ENCODE measurements at places on chromosomes 3 and 15.

DNA sequence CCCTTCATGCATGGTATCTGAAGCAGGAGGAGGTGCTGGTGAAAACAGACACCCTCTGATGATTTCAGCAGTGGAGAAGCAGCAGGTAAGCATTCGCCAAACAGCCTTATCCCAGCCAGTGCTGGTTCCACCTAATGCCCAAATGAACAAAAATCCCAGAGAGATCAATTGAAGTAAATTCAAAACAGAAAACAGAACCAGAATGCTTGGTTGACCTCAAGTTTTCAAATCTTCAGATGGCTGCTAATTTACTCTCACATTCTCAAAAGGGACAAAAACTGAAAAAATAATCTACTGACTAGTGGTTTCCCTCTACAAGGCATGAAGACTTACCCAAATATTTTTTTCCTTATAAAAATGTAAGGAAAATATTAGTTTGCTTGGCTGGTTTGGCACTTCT, 87.0 kb upstream of the MYO5C start:
- DNase-seq: no peak

DNA sequence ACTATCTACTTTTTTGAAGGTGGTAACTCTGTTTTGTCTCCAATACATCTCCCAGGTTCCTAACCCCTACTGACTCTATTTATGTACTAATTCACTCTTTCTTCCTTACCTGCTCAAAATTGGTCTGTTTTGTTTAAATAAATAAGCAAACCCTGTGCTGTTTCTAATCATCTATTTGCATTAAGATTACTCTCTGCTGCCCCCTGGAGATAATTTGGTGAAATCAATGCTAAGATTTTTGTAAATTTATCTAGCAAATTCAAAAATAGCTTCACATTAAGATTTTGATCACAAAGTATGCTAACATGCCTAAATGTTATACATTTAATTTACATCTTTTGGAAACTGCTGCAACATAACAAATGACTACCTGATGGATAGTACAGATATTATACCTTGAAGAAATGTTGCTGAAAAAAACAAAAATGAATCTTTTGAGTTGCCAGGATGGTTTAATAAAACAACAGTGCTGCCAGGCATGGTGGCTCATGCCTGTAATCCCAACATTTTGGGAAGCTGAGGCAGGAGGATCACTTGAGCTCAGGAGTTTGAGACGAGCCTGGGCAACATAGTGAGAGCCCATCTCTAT, 4.4 kb upstream of the CD200R1 start:
- DNase-seq: no peak

DNA sequence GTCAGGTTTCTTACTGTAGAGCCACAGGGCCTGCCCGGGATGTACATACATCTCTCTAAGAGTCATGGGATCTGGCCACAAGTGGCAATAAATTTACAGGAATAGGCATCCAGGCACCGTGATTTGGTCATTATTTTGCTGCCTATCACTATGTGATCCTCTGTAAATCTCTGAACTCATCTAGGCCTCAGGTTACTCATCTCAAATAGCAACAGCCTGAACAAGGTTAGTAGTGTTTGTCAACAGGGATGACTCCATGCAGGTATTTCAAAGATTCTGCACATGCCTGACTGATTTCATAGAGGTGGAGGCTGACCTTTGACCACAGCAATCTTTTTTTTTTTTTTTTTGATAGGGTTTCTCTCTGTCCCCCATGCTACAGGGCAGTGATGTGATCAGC, 88.8 kb upstream of the TBL1XR1 start:
- DNase-seq: no peak

DNA sequence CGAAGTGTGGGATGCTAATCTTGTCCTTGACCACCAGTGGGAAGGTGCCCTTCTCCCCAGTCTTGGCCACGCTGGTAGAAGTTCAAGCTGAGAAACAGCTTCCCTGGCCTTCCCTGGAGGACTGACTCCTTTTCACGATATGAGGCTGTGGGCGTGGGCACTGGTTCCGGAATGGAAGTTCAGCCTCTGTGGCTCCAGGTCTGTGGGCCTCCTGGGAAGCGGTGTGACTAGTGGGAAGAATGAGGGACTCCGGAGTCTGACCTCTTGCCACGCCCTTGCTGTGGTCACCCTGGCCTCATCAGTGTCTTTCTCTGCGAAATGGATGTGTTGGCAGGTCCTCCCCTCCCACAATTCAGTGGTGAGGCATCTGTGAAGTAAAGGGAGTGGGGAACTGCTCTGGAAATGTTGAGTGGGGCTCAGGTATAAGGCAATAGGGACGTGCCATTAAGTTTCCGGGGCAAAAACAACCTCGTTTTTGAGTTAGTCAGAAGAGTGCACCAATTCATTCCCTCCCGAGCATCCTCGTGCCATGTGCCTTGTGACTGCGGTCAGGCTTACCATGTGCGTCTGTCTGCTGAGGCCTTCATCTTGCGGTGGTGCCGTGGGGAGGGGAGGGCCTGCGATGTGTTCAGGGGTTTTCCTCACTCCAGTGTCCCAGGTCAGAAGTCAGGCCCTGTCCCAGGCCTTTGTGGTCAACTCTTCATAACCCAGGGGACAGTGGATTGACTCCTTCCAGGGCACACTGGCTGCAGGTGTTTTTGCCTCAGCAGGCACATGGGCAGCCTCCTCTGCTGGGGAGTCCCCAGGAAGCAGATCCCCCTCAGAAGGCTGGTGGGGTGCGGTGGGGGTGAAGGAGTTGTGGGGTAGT, 11.8 kb upstream of the SEC13 start:
- DNase-seq: no peak

DNA sequence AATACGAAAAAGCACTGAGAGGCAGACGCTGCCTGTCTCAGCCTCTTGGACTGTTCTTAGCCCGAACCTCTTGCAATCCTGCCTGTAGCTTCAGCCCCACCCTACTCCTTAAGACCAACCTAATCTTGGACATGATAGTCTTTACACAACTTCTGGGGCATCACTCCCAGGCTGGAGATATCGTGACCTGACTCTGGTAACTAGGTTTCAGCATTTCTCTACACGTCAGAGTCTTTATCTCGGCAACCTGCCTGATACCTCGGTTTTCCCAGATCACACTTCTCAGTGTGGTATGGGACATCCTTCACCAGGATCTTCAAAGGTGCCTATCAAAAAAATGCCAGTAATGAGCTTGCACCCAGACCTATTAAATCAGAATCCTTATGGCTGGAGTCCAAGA, 590.2 kb upstream of the KCNMB2 start:
- no peak for DNase-seq
